ENCODE measurements at places on chromosomes 6 and 20.
A peak's percentile ranks its signal among the peaks of the same experiment; 100 is the strongest.

GRCh38 chr6:121222656-121223055, 111.6 kb downstream of the TBC1D32 start:
- DNase-seq: no peak

- DNase-seq: no peak
These were observed 40.9 kb upstream of the CDH22 start for GRCh38 chr20:46349035-46349741.

DNA sequence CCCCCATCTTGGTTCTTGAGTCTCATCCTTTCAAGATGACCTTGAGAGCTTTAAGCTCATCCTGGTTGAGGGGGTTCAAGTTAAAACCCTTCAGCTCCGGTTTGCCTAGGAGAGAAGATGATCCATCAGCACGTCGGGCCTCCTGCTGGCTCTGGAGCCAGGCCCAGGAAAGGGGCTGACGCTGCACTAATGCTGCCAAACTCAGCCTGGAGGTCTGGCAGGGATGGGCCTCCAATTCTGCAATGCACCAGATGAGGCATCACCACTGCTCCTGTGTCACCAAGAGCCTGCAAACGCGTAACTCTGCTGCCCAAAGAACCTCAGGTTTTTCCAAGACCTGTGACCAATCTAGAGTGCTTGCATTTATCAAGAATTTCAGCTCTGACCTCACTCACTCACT, 6.1 kb downstream of the PDRG1 start:
- no peak for DNase-seq

GRCh38 chr20:57656252-57656820, 36.1 kb upstream of the ZBP1 start:
- no peak for DNase-seq

DNA sequence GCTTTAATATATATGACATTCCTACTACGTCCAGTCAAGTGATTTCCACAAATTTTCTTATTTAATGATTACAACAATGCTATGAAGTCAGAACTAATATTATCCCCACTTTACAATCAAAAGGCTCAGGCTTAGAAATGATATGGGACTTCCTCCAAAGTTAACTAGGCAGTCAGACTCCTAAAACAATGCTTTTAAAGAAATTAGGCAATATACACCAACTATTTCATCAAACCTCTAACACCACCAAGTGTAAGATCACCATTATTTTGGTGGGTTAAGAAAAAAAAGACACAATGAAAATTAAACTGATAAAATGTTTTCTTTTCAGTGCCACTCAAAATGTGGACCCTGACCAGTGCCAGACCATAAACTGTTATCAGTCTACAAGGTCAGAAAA, 256.1 kb upstream of the RUNX2 start:
- DNase-seq: no peak

DNA sequence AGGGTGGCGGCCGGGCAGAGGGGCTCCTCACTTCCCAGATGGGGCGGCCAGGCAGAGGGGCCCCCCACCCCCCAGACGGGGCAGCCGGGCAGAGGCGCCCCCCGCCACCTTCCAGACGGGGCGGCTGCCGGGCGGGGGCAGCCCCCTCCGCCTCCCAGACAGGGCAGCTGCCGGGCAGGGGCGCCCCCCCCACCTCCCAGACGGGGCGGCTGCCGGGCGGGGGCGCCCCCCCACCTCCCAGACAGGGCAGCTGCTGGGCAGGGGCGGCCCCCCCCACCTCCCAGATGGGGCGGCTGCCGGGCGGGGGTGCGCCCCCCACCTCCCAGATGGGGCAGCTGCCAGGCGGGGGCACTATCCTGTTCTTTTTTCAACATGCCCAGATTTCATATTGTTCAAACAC, 78.2 kb upstream of the DST start:
- no peak for DNase-seq

GRCh38 chr20:59157531-59157930, 6.1 kb upstream of the ZNF831 start:
- DNase-seq: no peak

- no peak for DNase-seq
These were observed 28.6 kb downstream of the CEP43 start for GRCh38 chr6:167027772-167028171.

DNA sequence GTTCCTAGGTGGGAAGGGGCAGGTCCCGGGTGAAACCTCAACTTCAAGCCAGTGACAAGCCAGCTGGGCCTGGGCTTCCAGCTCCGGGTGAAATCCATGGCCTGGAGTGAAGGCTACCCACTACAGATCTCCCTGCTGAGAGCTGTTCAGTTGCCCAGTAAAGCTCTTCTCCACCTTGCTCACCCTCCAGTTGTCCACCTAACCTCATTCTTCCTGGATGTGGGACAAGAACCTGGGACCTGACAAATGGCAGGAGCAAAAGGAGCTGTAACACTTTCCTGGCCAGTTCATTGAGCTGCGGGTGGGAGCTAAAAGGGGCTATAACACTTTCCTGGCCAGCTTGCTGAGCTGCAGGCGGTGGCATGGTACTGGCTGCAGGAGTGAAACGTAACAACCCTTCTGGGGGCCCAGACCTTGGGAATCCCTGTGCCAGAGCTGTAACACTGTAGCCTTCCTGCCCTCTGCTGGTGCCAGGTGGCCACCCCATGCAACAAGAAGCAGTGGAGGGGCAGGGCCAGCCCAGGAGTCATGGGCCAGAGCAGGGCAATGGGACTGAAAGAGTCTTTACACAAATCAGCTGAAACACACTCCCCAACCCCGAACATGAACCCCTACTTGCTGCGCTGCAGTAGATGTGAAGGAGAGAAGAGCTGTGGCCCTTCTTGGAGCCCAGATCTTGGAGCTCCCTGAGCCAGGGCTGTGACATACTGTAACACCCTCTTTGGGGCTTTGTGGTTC, 3.6 kb upstream of the HINT3 start:
- DNase-seq: no peak

- no peak for DNase-seq
These were observed 41.9 kb upstream of the PRSS16 start for GRCh38 chr6:27205375-27206278.

- DNase-seq: no peak
These were observed 6.5 kb downstream of the PXDC1 start for GRCh38 chr6:3744901-3745470.

GRCh38 chr6:70103798-70104197, 199.1 kb downstream of the COL9A1 start:
- no peak for DNase-seq

- DNase-seq: no peak
These were observed 110.3 kb upstream of the GGTLC1 start for GRCh38 chr20:24098886-24099285.

DNA sequence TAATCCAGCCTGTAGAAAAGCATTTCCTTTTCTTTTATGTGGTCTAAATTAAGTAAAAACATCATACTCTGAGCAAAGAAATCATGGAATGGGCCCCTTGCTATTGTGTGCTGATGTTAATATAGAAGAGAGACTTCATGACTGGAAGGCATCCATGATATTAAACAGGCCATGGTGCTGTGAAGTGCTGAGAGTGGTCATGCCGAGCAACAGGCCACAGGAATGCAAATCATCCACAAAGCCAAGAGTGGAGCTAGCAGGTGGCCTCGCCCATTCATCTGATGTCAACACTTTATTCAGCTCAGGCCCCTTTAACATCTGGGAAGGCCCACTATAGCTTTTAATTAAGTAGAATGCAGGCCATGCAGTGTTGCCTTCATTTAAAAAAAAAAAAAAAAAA, 115.2 kb upstream of the HMGCLL1 start:
- no peak for DNase-seq

DNA sequence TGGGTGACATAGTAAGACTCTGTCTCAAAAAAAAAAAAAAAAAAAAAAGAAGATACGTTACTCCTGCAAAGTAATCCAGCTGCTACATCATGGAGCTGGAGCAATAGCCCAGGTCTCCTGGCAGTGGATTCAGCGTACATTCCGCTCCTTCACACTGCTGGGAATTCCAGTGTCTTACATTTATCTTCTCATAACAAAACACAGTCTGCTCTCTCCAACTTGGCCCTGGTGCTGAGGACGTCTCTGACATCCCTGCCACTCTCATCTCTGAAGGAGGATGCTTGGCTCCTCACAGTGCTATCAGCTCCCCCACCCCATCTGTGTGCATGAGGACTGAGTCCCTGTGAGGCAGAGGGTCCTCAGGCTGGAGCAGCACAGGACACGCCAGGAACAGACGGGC, 529.8 kb downstream of the CD83 start:
- DNase-seq: no peak

DNA sequence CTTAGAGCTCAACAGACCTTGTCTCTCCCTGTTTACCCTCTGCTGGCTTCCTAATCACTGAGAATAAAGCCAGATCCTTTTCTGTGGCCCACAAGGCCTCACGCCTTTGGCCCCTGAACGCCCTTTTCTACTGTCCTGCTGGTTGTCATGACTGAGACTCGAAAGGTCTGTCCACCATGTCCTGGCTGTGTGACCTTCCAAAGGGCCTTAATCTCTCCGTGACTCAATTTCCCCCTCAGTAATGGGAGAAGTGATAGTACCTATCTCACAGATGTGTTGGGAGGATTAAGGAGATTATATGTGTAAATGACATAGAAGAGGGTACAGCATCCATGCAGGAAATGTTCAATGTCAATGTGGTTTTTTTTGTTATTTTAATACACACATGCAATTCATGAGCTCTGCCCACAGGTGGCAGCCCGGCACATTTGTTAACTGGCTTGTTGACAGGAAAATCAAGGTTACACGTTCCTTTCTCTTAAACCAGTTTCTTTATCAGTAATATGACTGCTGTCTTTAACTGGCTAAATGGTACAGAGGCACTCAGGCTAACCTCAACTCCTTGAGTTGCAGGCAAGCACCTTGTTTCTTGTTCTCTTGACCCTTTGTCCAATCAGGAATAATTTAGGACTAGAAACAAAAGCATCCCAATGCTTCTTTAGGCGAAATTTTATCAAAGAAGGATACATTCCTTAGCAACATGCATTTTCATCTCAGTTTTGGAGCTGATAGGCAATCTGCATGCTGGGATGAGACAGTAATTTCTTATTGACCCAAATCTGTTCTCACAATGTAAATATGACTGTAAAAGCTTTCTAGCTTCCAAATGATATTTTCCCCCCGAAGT, 16.6 kb downstream of the SLC22A1 start:
- peak; percentile 13 for DNase-seq

DNA sequence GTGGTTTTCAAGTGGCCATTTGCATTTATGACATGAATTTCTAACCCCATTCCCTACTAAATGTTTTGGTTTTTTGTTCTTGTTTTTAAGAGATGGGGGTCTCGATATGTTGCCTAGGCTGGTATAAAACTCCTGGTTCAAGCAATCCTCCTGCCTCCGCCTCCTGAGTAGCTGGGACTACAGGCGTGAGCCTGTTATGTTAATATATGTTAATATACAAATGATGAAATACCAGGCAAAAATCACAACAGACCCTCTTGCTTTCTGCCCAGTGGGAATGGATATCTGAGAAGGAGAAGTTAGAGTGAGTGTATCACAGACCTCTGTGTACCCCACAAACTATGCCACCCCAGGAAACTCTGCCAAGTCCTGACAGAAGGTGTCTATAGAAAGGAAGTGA, 66.2 kb downstream of the CDC40 start:
- no peak for DNase-seq

GRCh38 chr6:1713016-1713600, 103.4 kb downstream of the FOXC1 start:
- no peak for DNase-seq

DNA sequence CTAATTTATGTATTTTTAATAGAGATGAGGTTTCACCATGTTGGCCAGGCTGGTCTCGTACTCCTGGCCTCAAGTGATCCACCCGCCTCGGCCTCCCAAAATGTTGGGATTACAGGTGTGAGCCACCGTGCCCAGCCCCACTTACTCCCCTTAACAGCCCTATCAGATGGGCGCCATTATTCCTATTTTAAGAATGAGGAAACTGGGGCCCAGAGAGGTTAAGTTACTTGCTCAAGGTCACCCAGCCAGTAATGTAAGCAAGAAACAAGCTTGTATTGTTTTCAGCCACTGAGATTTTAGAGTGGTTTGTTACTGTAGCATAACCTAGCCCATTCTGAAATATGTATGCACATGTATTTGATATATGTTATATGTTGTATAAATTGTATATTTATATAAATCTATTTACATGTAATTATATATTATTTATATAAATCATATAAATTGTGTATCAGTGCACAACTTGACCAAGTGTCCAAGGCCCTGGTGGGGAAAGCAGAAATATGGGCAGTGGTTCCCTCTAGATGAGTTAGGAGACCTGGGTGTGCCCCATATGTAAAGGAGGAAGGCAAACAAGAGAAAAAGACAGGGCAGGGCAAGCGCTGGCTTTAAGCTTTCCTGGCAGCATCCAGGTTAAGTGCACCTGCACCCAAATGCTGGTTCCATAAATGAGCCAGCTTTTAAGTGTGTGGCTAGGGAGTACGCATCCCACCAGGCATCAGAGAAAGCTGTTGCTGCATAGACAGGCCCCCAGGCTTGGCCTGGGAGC, 1.2 kb upstream of the GUCA1A start:
- DNase-seq: no peak

DNA sequence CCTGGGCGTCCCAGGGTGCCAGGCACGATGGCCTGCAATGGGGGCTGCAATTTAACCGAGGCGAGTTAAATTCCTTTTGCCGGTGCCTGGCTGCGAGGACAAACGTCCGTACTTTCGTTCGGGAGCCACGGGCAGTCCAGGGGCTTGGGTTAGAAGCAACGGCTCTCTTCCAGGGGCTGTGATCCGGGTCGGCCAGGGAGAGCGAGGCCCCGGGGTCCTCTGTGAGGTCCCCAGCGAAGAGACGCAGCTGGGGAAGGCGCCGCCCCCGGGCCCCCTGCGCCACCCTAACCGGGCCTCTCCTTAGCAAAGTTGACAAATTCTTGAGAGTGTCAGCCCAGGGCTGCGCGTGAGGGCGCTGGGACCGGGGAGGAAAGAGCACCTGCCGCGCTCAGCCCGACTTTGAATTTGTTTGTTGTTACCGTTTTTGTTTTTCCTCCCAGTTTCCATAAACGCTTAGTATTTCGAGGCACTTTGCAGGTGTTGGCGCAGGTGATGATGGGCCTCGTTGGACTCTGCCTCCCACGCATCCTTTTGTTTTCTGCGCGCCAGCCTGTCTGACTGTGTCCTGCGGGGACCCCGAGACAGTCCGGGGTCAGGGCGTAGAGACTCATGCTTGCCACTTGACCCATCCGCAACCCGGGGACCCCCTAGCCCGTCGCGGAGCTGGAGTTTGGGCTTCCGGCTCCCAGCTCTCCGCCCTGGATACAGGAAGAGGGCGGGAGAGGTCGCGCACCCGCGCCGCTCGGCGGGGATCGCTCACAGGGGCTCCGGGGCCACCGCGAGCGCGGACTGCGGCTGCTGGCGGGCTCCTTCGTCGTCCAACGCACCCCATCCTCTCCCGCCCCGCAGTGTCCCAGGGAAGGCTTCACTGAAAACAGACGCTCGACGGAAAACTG, 5.8 kb downstream of the OLIG3 start:
- DNase-seq: no peak

All from pulmonary artery endothelial cell (primary cell).